ENCODE measurements at places on chromosomes 16 and 17. TPM values are rescaled to one million over a fixed set of nuclear protein-coding genes. Genes with fewer than 3 reads are reported as not detected.

The PHOSPHO1 gene
- total RNA-seq: not detected

The MVD gene
- 89.9 TPM for total RNA-seq

The PNMT gene
- not detected for total RNA-seq

DNA sequence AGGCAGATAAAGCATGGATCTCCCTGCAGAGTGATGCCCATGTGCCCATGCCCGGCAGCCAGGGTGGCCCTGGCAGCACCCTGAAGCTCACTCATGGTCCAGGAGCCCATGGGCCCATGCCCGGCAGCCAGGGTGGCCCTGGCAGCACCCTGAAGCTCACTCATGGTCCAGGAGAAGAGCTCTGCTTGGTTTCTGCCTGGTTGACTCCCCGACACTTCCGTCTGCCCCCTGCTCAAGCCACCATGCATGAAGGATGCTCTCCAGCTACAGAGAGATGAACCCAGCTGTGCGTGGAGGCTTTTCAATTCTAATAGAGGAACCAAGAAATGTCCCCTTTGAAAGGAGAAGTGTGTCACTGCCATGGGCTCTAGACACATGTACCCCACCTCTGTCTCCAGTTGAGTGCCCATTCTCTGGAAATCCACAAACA lies 8.7 kb downstream of the CCL17 start:
- H3K36me3 ChIP-seq: no peaks in the 10 kb centered on the region
- no peak overlapping the region for H3K4me3 ChIP-seq
- no peak overlapping the region for H3K27ac ChIP-seq
- peaks cover 12% of the 10 kb centered on the region for H3K4me1 ChIP-seq

The ENPP7 gene
- not detected for total RNA-seq
